Trophoblast cell (in vitro differentiated cells and primary cell): ENCODE measurements at places on chromosomes 1 and 21.
A peak's percentile ranks its signal among the peaks of the same experiment; 100 is the strongest.

- DNase-seq: peak; percentile 46
These were observed 55.1 kb upstream of the GJA5 start for GRCh38 chr1:147815503-147815902.

DNA sequence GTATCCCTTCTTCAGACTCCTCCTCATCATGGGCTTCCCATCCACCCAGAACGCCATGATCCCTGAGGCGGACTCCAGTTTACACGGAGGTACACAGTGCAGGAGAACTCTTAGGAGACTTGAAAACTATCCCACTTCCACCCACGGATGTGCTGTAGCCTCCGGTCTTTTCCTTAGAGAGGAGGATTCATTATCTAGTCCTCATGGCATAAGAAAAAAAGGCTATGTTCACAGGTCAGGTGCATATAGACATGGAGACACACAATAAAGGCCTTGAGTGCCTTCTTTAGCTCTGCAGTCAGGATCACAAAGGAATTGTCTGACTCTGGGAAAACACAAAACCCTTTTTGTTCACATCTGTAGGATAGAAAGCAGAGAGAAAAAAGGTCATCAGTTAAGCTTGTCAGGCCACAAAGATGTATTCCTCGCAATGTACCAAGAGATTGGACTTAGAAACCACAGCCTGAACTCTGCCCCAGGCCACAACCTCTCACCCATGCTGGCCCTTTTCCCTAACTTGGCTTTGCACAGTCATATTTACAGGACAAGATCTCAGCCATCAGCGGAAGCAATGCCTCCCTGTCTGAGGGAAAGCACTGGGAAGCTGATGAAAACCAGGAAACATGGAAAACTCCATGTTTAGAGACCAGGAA lies 9.0 kb downstream of the CRP start:
- DNase-seq: no peak

DNA sequence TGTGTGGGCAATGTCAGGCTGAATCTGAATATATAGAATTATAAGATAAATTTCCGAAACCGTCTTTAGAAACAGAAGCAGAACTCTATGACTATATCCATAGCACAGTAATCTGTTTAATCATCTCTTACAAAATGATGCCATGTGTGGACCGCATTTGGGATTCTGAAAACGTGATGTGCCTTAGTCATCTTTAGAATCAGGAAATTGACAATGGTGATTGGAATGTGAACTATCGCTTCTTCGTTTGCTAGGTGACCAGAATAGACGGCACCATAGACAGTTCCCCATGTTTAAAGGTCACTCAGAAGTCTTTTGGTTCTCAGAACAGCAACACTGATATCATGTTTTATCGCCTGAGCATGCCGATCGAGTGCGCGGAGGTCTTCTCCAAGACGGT lies 300.3 kb downstream of the ZP4 start:
- no peak for DNase-seq

DNA sequence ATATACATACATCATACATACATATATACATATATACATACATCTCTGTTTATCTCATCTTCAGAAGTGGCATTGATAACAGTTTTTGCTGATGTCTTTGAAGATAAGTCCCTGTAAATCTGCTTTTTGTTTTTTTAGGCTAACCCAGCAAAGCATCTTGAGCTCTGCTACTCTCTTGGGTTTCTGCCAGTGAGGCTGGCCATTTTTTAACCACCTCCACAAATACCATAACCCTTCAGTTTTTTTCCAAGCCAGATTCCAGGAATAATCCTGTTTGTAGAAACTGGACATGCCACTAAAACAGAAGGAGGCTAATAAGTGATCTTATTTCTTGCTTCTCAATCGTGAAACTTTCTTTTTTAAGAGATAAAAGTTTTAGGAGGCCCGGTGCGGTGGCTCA lies 21.6 kb downstream of the SDHC start:
- no peak for DNase-seq

DNA sequence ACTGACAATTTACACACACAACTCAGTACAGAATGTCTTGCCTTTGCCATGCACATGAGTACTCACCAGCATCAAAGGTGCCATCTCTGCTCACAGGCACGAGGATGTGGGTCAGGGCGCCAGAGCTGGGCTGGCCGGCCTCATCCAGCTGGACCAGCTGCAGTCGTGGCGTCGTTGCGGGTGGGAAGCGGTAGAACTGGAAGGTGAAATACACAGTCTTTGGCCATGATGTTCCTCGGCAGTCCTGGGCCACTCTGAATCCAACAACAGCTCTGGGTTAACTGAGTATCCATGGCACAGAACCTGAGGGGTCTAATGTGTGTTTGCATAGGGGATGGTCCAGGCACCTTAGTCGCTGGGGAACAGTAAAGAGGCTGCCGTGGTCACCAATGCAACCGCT lies 87.7 kb downstream of the NPHP4 start:
- DNase-seq: no peak

DNA sequence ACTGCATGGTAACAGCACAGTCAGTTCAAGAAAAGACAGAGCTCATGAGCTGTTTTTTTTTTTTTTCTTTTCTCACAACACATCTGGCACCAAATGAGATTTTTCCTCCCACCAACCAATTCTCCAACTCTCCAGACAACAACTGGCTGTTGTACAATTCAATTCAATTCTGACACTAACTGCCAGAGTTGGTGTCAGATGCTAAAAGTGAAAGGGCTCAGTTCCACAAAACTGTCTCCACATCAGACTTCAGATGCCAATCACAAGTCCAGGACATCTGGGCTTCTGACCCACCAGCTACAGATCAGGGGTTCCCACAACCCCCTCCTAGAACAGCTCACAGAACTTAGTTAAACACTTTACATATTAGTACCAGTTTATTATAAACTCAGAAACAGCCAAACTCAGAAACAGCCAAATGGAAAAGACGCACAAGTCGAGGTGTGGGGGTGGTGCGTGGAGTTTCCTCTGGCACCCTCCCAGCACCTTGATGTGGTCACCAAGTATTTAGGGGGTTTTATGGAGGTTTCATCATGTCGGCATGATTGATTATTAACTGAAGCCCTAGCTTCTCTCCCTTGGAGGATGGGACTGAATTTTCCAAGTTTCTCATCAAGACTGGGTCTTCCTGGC lies 39.2 kb upstream of the LRRC8D start:
- DNase-seq: no peak

GRCh38 chr1:31273619-31274018 lies 23.0 kb downstream of the SNRNP40 start:
- DNase-seq: no peak

DNA sequence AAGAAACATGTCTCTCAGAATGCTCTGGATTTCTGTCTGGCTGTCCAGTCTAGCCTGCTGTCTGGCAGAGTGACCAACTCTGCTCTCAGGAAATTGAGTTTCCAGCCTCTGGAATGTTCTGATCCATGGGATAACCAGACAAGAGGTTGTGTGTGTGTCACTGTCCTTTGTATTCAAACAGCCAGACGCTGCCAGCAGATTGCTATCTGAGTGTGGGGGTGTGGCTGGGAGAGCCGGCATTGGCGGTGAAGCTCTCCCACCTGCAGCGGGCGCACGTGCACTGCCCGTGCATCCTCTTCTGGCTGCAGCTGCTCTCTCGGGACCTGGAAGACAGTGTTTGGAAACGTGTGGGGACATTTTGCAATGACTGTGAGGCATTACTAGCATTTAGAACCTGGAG lies 26.1 kb downstream of the PKP1 start:
- DNase-seq: peak; percentile 99
